PC-3 (cell line): ENCODE measurements at places on chromosomes 7 and 10. TPM values are rescaled to one million over a fixed set of nuclear protein-coding genes. Genes with fewer than 3 reads are reported as not detected.

TMEM120A gene
- 17.9 and 18.6 TPM in 2 replicates for total RNA-seq

FAM25C gene
- total RNA-seq: not detected in 2 replicates

FBXL13 gene
- 1.1 TPM in 1 of 2 replicates, not detected in the other for total RNA-seq

RRP12 gene
- total RNA-seq: 34.4 and 44.2 TPM in 2 replicates

VENTX gene
- total RNA-seq: not detected in 2 replicates

LIPN gene
- total RNA-seq: not detected in 2 replicates

GBX1 gene
- total RNA-seq: not detected in 2 replicates
